ENCODE measurements at places on chromosomes 1 and 21.

DNA sequence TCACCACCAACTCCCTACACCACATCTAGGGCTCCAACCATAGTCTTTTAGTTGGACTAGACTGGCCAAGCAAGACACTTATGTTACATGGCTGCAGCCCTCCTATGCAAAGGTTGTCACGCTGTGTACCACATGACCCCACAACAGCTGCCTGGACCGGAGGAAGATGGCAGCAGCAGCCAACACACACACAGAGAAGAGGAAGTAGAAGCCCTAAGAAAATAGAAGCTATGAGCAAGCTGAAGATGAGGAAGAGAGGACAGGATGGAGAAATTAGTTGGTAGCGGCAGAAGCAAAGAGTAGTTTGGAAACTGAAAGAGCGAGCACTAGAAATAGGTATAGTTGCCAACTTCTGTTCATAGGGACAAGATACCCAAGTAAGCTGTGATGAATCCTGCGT, 60.8 kb upstream of the RALGPS2 start:
- DNase-seq: no peak

- no peak for DNase-seq
Observed at GRCh38 chr1:190679454-190679853, 201.8 kb upstream of the BRINP3 start.

- no peak for DNase-seq
Observed at GRCh38 chr1:66439031-66439740, 94.8 kb upstream of the SGIP1 start.

GRCh38 chr1:234272656-234273312, 100.5 kb upstream of the COA6 start:
- DNase-seq: no peak

DNA sequence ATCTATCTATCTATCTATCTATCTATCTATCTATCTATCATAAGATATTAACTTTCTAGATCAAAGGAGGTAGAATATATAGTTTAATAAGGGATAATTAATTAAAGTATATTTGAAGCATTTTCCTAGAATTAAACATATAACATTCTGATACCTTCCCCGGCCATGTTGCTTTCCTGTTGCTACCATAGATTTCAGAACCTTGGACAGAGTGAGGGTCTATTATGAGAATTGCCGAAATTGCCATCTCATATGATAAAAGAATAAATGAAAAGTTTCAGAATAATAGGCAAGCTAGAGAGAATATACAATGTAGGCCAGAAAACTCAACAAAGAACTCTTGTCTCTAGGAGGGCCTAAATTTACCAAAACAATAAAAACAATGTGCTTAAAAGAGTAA, 706.1 kb upstream of the TMPRSS15 start:
- DNase-seq: no peak
